Stomach (tissue), 19 donors: ENCODE measurements at places on chromosomes 6 and 20. TPM values are rescaled to one million over a fixed set of nuclear protein-coding genes. Genes with fewer than 3 reads are reported as not detected.
A peak's percentile ranks its signal among the peaks of the same experiment; 100 is the strongest.

DNA sequence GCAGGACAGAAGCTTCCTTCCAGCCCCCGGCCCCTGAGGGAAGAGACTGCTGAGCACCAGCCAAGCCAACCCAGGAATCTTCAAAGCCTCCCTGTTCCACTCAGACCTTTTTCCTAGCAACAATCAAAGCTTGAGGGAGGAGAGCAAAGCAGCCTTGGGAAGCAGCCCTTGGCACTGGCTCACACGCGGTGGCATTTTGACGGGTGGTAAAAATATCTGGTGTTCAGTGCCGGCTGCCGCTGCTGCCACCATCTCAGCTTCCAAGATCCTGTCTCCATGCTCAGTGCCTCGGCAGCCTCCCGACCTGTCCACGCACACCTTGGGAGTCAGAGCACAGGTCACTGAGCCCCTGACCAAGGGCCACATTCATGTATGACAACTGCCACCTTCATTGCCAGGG lies 170.1 kb downstream of the LRFN2 start:
- peaks cover 5% of the 10 kb centered on the region for H3K4me1 ChIP-seq
- H3K36me3 ChIP-seq: no peaks in the 10 kb centered on the region
- H3K4me3 ChIP-seq: no peak overlapping the region
- H3K27ac ChIP-seq: no peak overlapping the region
- no peaks in the 10 kb centered on the region for H3K27me3 ChIP-seq

HTR1B gene
- 2.3 TPM for total RNA-seq

BHLHE23 gene
- total RNA-seq: not detected

- no peaks in the 10 kb centered on the region for H3K36me3 ChIP-seq
- no peak overlapping the region for H3K27ac ChIP-seq
These were observed 13.3 kb downstream of the ETV7 start for GRCh38 chr6:36374194-36374593.

GRCh38 chr6:14305131-14305530 lies 187.6 kb downstream of the CD83 start:
- H3K36me3 ChIP-seq: no peaks in the 10 kb centered on the region
- H3K4me3 ChIP-seq: no peak overlapping the region
- H3K27me3 ChIP-seq: no peaks in the 10 kb centered on the region
- DNase-seq: no peak
- no peak overlapping the region for H3K27ac ChIP-seq

ADA gene
- 22.3 TPM for total RNA-seq

TP53INP2 gene
- 30.3 TPM for total RNA-seq

GRCh38 chr20:53021934-53022333 lies 49.8 kb downstream of the TSHZ2 start:
- H3K27me3 ChIP-seq: no peaks in the 10 kb centered on the region
- H3K36me3 ChIP-seq: no peaks in the 10 kb centered on the region
- H3K4me3 ChIP-seq: no peak overlapping the region

SLC22A3 gene
- 5.8 TPM for total RNA-seq

DAAM2 gene
- 35.7 TPM for total RNA-seq

DNA sequence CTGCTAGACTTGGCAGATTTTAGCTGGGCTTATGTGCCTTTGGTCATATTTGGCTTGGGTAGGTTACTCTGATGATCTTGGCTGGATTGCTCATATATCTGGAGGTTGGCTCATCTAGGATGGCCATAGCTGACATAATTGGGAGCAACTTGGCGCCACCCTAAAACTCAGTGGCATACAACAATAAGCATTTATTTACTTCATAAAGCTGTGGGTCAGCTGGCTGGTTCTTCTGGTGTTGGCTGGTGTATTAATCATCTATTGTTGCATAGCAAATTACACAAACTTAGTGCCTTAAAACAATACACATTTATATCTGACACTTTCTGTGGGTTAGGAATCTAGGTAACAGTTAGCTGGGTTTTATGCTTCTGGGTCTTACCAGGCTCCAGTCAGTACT lies 297.3 kb upstream of the JAG1 start:
- no peak overlapping the region for H3K4me3 ChIP-seq
- no peaks in the 10 kb centered on the region for H3K36me3 ChIP-seq
- H3K4me1 ChIP-seq: no peaks in the 10 kb centered on the region
- no peaks in the 10 kb centered on the region for H3K27me3 ChIP-seq

DNA sequence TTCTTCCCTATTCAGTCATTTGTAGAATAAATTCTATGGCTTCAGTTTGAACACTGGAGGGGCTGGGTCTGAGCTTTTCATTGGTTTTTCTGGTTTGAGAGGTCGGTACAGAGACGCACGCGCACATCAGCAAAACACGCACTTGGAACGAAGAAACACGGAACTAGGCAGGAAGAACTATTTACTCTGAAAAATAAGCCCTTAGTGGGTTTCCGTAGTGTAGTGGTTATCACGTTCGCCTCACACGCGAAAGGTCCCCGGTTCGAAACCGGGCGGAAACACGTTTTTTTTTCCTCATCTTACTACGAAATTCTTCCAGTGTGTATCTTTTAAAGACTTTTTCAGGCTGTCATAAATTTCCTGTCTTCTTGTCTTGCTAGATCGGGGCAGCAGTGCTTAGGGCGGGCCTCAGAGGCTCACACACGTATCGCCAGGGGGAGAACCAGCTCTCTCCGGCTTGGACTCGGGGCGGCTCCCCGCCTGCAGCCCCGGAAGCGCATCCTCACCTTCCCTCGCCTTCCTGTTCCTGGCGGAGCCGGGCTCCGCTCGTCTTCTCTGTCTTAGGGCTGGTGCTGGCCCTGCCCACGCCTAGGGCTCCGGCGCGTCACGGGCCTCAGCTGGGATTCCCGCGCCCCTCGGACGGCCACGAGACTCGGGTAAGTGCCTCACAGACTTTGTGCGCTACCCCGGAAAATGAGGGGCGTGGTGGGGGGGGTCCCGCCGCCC lies at the start of gene HMGN4:
Gene HMGN4 (plus strand): TSS at position 521 of the 726 bp plus-strand sequence. CDS start 6,841 bp downstream, outside the sequence.
- peaks cover 51% of the 10 kb centered on the region for H3K4me1 ChIP-seq
- peak within 1 kb of the TSS; percentile 68 for H3K4me3 ChIP-seq
- DNase-seq: peak; percentile 96
- H3K27me3 ChIP-seq: no peaks in the 10 kb centered on the region

DNA sequence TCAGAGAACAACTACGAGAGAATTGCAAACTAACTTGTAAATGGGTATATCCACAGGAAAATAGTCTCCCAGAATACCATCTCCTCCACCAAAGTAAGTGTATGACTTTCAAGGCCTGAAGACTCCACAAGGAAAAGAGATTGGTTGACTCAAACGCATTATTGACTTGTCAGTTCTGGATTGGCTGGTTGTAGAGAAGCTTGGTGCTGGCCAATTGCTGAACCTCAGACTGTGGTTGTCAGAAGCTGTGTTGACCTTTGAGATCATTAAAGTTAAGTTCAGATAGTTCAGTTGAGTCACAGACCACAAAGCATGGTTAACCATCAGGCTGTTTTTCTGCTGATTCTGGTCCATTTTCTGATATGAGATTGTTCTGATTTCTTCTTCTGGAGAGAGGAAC lies 388.3 kb downstream of the BMP2 start:
- H3K36me3 ChIP-seq: no peaks in the 10 kb centered on the region
- H3K4me1 ChIP-seq: no peaks in the 10 kb centered on the region
- DNase-seq: no peak
- H3K27me3 ChIP-seq: no peaks in the 10 kb centered on the region
- no peak overlapping the region for H3K27ac ChIP-seq

LTA gene
- not detected for total RNA-seq

- H3K27ac ChIP-seq: no peak overlapping the region
- no peaks in the 10 kb centered on the region for H3K4me1 ChIP-seq
- H3K36me3 ChIP-seq: no peaks in the 10 kb centered on the region
- no peak overlapping the region for H3K4me3 ChIP-seq
These were observed 15.8 kb upstream of the WFDC9 start for GRCh38 chr20:45646875-45647274.

DNA sequence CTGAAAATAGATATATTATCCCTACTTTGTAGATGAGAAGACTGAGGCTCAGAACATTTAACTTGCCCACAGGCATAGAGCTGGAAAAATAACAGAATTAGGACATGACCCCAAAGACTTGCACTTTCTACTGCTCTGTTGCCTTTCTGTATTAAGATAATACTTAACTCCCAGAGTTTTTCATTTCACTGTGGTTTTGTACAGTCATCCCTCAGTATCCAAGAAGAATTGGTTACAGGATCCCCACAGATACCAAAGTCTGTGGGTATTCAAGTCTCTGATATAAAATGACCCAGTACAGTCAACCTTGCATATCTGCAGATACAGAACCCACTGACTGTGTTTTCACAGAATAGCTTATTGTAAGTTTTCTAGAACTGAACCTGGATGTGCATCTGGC lies 16.8 kb downstream of the MRS2 start:
- no peaks in the 10 kb centered on the region for H3K27me3 ChIP-seq
- no peak for DNase-seq
- no peak overlapping the region for H3K27ac ChIP-seq
- no peak overlapping the region for H3K4me3 ChIP-seq
- peaks cover 100% of the 10 kb centered on the region for H3K36me3 ChIP-seq

DNA sequence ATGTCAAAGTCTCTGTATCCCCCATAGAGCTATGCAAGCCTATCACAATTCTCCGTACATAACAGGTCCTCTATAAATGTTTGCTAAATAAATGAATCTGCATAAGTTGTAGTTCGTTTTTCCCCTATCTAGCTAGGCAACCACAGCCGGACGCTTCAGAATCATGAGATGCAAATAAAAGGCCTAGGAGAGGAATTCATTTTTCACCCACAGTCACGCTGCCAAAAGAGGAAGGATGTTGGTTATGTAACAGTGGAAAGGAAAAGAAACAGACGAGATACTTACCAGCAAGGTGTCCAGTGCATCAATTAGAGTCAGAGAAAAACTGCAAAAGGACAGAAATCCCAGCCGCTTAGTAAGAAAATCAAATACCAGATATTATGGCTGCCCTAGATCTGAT lies 2.4 kb downstream of the EDEM2 start:
- H3K36me3 ChIP-seq: peaks cover 46% of the 10 kb centered on the region
- no peaks in the 10 kb centered on the region for H3K27me3 ChIP-seq
- H3K27ac ChIP-seq: peak overlapping the region; percentile 83
- no peak overlapping the region for H3K4me3 ChIP-seq
- H3K4me1 ChIP-seq: peaks cover 29% of the 10 kb centered on the region
- DNase-seq: no peak

DNA sequence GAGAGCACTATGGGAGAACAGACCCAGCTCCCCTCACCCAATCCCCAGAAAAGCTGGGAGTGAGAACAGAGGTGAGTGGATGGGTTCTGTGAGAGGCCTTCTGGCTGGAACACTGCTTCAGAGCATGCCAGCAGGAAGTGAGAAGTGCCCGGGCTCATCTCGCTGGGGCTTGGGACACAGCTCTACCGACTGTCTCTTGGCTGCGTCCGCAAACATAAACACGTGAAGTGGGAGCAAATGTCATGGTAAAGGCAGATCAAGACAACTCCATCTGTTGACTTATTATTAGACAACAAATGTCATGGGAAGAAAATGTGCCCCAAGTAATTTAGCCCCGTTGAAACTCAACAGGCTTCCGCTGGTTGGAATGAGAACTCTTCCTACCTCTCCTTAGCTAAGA lies 25.9 kb downstream of the GNAS-AS1 start:
- no peaks in the 10 kb centered on the region for H3K36me3 ChIP-seq
- no peak for DNase-seq
- H3K27me3 ChIP-seq: no peaks in the 10 kb centered on the region
- H3K27ac ChIP-seq: no peak overlapping the region

DNA sequence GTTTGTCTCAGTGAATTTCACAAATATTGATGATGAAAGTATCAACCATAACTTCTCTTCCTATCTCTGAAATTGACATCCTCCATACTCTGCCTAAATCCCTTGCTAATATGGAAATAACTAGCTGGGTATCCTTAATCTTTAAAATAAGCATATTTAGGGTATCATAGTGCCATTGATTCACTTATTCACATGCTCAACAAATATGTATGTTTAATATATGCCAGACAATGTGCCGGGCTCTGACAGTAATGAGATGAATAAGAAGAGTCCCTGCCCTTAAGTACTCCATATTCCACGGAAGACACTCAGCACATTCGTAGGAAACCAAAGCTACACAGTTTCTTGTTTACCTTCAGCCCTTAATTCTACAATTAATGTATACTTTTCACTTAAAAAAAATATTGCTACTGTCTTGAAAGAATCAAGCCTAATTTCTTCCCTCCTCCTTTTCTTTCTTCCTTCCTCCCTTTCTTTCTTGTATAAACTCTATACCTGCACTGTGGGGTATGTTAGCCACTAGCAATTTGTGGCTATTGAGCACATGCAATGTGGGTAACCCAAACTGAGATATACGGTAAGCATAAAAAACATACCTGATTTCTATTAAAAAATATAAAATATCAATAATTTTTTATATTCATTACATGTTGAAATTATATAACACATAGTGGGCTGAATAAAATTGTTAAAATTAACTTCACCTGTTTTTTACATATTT lies 42.8 kb upstream of the STXBP5 start:
- H3K4me1 ChIP-seq: no peaks in the 10 kb centered on the region
- H3K4me3 ChIP-seq: no peak overlapping the region
- no peaks in the 10 kb centered on the region for H3K36me3 ChIP-seq
- no peaks in the 10 kb centered on the region for H3K27me3 ChIP-seq
- DNase-seq: no peak

ELOVL2 gene
- total RNA-seq: not detected

DNA sequence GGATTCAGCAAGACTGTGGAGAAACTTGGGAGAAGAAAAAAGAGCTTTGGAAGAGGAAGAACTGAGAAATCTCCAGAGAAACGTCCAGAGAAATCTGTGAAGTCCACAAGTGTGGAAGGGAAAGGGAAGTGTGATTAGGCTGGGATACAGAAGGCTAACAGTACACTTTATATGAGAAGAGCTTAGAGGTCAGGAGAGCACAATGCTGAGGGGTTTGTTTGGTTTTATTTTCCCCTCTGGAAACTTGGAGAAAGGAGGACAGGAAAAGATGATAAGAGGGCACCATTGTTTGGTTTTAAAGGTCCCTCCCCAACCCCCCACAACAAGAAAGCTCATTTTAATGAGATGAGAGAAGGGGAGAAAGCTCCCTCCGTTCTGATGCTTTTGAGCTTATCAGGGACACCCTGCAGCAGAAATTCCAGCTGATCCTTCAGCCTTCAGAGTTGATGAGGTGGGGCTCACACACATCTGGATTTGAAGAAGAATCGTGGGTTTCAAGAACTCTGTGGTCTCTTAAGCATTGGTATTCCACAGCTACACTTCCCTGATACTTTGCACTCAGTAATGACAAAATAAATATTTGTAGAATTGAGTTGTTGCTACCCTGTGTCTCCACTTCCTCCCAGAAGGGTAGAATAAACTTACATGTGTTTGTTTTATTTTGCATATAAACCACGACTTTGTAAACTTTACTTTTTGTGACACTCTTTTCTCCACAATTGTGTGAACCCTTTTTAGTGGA lies 1.9 kb downstream of the NT5E start:
- H3K27me3 ChIP-seq: no peaks in the 10 kb centered on the region
- H3K27ac ChIP-seq: peak overlapping the region; percentile 20
- DNase-seq: no peak
- no peaks in the 10 kb centered on the region for H3K36me3 ChIP-seq
